ENCODE measurements at places on chromosomes 7 and 10.

DNA sequence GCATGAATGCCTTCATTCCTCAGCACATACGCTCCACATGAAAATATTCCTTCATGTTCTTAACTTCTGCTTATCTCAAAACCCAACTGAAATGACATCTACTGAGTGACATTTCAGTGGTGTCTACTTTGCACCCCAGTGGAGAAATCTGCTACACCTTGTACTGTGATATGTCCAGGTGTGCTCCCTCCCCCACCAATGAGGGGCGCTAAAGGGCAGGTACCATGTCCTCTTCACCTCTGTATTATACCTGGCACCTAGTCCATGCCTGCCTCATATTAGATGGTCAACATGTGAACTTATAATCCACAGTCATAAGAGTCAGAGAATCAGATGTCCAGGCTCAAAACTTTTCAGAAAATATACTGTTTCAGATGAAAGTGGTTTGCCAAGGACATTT, 2.1 kb downstream of the PAXIP1 start:
- no peak for DNase-seq

DNA sequence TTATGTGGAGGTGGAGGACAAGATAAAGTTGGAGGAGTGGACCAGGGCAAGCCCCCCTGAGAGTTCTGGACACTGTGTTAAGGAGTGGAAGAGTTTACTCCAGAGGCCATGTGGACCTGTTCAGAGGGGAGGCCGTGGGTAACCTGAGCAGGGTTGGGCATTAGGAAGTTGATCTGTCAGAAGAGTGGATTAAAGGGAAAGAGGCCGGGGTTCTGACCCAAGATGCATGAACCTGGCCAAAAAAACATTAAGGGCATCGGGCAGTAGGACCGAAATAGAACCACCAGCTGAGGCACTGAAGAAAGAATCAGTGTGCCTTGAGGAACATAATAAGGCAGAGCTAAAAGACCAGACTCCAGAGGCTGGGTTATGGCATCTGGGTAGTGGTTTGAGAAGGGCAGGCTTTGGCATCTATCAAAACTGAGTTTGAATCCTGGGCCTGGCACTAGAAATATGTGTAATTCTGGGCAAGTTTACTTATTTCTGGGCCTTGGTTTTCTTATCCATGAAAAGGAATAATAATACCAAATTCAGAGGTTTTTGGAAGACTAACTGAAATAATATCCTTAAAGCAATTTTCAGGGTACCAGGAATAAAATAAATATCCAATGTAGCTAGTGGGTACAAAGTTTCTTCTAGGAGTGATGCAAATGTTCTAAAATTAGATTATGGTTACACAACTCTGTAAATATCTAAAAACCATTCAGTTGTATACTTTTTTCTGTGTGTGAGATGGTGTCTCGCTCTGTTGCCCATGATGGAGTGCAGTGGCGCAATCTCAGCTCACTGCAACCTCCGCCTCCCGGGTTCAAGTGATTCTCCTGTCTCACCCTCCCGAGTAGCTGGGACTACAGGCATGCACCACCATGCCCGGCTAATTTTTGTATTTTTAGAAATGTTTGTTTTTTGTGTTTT, 10.9 kb upstream of the FRAT1 start:
- no peak for DNase-seq

- no peak for DNase-seq
These were observed 108.8 kb upstream of the FEZF1 start for GRCh38 chr7:122413339-122413738.

DNA sequence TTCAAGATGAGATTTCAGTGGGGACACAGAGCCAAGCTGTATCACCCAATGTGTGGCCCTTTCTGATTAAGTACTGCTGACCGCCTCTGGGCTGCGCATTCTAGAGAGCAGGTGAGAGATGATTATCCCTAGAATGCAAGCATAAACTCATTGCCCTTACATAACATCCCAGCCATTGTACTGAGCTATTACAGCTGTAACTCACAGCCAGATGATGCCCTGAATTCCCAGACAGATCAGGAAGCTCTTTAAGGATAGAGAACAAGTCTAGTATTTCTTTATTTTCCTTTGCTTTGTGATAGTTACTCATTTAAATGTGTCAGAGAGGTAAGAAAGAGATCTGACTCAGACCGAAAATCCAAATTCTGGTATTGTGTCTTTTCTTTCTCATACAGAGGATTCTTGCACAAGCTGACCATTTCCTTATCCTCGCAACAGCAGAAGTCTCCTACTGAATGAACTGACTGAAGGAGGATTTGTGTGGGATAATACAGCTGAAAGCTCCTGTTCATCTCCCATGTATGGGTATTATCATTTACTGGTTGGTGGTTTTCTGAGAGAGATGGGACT, 58.4 kb downstream of the ZNF22 start:
- no peak for DNase-seq

DNA sequence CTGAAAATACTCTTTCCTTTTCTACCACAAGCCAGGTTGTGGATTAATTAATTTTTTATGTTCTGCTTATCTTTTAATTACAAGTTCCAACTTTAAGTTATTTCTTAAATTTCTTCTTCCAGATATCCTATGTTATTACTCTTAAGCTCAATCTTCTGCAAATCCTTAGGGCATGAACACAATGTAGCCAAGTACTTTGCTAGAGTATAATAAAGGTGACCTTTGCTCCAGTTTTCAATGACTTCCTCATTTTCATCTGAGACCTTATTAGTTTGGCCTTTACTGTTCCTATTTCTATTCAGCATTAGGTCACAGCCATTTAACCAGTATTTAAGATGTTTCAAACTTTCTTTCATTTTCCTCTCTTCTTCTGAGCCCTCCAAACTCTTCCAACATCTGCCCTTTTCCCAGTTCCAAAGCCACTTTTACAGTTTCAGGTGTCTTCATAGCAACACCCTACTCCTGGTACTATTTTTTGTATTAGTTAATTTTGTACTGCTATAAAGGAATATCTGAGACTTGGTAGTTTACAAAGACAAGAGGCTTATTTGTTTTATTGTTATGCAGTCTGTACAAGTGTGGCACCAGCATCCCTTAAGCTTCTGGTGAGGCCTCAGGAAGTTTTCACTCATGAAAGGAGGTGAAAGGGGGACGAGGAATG, 886.2 kb upstream of the GHITM start:
- DNase-seq, result no peak

- peak; percentile 84 for DNase-seq
These were observed 25.2 kb downstream of the GET4 start for GRCh38 chr7:901388-902154.

GRCh38 chr10:11207560-11207844, 189.8 kb downstream of the CELF2 start:
- no peak for DNase-seq

DNA sequence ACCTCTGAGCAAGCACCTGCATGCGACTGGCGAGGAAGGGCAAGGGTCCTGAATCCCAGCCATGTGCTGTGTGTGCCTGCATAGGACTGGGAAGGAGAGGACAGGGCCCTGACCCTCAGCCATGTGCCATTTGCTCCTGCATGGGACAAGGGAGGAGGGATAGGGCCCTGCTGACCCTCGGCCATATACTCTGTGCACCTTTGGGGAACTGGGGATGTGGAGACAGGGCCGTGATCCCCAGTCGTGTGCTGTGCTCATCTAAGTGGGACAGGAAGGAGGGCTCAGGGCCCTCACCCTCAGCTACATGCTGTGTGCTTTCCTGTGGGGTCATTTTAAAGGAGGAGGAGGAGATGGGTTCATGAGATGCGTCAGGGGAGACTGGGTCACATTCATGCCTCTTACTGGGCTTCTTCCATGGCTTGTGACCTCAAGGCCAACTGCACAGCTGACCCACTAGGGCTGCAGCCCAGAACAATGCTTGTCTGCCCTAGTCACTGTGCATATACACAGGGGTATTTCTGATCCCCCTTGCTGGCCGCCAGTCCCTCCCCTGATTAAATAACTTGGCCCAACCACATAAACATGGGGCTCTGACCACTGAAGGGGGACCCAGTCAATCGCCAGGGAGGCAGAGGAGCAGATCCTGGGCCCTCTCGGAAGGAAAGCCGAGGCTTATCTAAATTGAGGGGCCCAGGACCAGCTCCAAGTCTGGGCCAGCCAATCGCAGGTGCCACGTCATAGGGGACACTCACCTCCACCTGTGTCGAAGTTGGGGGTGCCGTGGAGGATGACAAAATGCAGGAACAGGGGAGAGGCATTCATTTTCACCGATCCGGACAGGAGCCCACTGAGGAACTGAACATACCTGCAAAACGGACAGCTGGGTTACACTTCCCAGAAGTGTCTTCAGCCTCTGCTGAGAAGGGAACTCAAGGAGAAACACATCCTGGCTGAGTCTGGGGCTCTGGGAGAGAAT, 167.3 kb downstream of the TNS3 start:
- no peak for DNase-seq

DNA sequence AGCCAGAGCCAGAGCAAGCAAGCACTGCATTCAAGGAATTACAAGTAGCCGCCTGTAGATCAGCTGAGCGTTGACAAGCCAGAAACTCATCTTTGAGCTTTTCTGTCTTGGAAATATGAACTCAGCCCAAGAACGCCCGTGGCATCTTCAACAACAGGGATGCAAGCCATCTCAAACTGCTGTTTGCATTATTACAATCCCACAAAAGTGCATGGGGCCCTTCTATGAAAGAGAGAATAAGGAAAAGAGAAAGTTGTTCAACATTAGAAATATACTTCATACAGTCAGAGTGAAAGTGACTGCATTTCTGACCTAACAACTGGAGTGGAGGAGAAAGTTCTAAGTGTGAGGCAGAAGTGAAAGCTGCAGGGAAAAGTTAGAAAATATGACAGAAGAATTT, 6.5 kb downstream of the SGCE start:
- no peak for DNase-seq

- no peak for DNase-seq
These were observed 12.5 kb downstream of the CDC123 start for GRCh38 chr10:12208460-12208859.

- no peak for DNase-seq
These were observed 102.7 kb downstream of the CUBN start for GRCh38 chr10:17026686-17027485.

DNA sequence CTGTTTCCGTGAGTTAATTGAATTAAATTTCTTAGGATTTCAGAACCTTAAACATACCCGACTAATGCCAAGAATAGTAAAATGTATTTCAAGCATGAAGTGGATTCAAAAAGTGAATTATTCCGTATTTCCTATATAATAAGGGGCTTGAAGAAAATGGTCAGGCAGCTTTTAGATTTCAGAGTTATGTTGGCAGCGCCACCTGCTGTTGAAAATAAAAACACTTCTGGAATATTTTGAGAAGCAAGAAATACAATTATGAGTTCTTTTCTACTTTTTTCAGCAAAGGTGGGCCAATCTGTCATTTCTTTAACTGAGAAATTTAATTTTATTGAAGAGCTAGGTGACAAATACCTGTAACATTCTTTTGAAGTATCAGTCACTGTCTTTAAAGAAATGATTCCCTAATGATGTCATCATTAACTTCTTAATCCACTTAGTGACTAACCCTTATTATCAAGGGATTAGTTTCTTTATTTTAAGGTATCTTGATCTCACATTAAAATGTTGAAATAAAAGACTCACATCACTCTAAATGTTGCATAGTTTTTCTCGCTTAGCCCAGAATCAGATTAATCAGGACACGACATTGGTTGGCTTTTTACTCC, 36.6 kb upstream of the AGR3 start:
- DNase-seq, result no peak

DNA sequence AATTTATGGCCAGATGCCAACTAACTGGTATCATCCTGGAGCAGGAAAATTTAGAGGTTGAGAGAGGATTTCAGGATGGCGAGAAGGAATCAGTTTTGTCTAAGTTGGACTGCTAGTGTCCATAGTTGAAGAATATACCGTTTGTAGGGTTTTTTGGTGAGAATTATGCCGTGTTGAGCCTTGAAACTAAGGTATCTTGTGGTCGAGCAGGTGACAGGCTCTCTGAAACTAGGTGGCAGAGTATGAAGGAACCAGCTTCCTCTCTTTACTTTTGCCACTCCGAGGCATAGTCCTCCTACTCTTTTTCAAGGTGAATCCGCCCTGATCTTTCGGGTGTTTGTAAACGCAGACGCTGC, 9.7 kb downstream of the MDFIC start:
- no peak for DNase-seq

GRCh38 chr10:119078422-119079179, 2.0 kb downstream of the EIF3A start:
- no peak for DNase-seq

- DNase-seq, result no peak
These were observed 13.1 kb downstream of the SFXN3 start for GRCh38 chr10:101044117-101044516.

- DNase-seq, result no peak
These were observed 182.8 kb downstream of the CREB5 start for GRCh38 chr7:28595076-28595475.

DNA sequence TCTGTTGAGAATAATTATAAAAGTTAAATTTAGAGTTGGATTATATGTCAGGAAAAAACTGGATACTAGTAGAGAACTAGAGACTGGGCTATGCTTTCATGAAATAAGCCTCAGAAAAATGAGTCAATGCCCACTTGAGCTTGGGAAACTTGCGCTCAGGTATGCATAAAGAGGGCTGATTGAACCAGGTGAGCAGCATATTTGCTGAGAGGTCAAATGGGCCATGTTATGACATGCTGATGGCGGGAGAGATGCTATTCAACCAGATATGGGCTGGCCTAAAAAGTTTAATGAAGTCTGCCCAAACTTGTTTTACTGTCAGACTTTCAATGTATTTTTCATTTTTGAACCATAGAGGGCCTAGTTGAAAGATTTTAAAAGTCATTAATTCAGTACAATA, 837.6 kb upstream of the GHITM start:
- no peak for DNase-seq

- peak; percentile 83 for DNase-seq
These were observed 164.0 kb downstream of the FANK1 start for GRCh38 chr10:126060261-126060931.

All from foreskin fibroblast (primary cell).